Activated CD8-positive, alpha-beta memory T cell treated with anti-CD3 and anti-CD28 coated beads, Interleukin-2, amount 10 ng/mL, durations not matched to agents 7 days and 5 days (primary cell): ENCODE measurements at places on chromosomes 7 and 10. TPM values are rescaled to one million over a fixed set of nuclear protein-coding genes. Genes with fewer than 3 reads are reported as not detected.

Gene UPK3B
- 1.1 TPM for total RNA-seq

Gene CNPY1
- not detected for total RNA-seq

Gene PIK3AP1
- 8.7 TPM for total RNA-seq

Gene FKBP14
- total RNA-seq = 6.4 TPM

Gene C10orf67
- not detected for total RNA-seq

DNA sequence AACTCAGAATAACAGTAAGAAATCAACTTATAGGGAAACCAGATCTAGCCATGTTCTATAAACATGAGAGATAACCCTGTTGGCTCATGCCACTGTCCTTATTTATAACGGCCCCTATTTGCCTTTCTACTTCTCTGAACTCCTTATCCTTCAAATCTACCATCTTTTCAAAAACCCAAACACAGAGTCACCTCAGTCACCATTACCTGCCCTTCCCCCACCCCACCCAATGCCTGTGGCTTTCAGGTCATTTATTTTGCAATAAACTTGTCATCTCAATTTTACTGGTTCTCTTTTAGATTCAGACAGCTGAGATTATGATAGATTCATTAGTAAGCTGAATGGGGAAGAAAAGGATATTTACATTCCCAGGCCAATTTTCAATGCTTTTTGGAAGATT is 53.6 kb downstream of the KMT2C start:
- peaks cover 3% of the 10 kb centered on the region for H3K36me3 ChIP-seq
- no peak for DNase-seq
- H3K27ac ChIP-seq = no peak overlapping the region
- H3K4me1 ChIP-seq = peaks cover 8% of the 10 kb centered on the region

- H3K27me3 ChIP-seq = peaks cover 23% of the 10 kb centered on the region
- H3K4me1 ChIP-seq = no peaks in the 10 kb centered on the region
- no peak for DNase-seq
- H3K4me3 ChIP-seq = no peak overlapping the region
- no peaks in the 10 kb centered on the region for H3K36me3 ChIP-seq
These were observed 152.3 kb downstream of the SDK1 start for GRCh38 chr7:3453398-3453797.

GRCh38 chr7:140697447-140698143 is 1.1 kb downstream of the NDUFB2 start:
- H3K27me3 ChIP-seq = no peaks in the 10 kb centered on the region
- H3K4me1 ChIP-seq = peaks cover 36% of the 10 kb centered on the region
- peak overlapping the region; percentile 96 for H3K27ac ChIP-seq
- H3K36me3 ChIP-seq = peaks cover 12% of the 10 kb centered on the region
- DNase-seq = no peak
- peak overlapping the region; percentile 97 for H3K4me3 ChIP-seq

- DNase-seq = peak; percentile 51
- peaks cover 11% of the 10 kb centered on the region for H3K4me1 ChIP-seq
- peaks cover 10% of the 10 kb centered on the region for H3K36me3 ChIP-seq
- H3K4me3 ChIP-seq = no peak overlapping the region
- H3K27me3 ChIP-seq = no peaks in the 10 kb centered on the region
These were observed 64.5 kb downstream of the MCMBP start for GRCh38 chr10:119807960-119808697.

DNA sequence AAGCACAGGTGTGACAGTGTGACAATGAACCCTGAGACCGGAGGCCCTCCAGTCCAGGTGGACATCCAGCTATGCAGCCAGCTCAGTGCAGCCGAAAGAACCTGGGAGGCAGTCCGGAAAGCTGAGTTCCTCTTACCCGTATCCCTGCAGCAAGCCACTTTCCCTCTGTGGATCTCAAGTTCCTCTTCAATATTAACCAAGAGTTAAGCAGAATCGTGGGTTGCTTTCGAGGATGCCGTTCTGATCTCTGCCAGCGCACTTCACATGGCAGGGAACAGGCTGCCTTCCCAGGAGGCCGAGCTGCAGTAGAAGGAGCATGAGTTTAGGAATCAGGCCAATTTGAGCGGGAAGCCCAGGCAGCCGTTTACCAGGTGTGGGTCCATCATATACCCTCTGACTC is 591.6 kb downstream of the SDK1 start:
- no peaks in the 10 kb centered on the region for H3K36me3 ChIP-seq
- H3K4me3 ChIP-seq = no peak overlapping the region
- DNase-seq = no peak
- peaks cover 9% of the 10 kb centered on the region for H3K27me3 ChIP-seq

- H3K27me3 ChIP-seq = no peaks in the 10 kb centered on the region
- peaks cover 3% of the 10 kb centered on the region for H3K4me1 ChIP-seq
- no peak overlapping the region for H3K4me3 ChIP-seq
- H3K36me3 ChIP-seq = peaks cover 25% of the 10 kb centered on the region
These were observed 11.9 kb downstream of the ZNF777 start for GRCh38 chr7:149448961-149449360.

- H3K4me3 ChIP-seq = no peak overlapping the region
- H3K27me3 ChIP-seq = peaks cover 22% of the 10 kb centered on the region
- no peak overlapping the region for H3K27ac ChIP-seq
- no peaks in the 10 kb centered on the region for H3K4me1 ChIP-seq
These were observed 8.3 kb downstream of the GPR85 start for GRCh38 chr7:113078331-113078730.

DNA sequence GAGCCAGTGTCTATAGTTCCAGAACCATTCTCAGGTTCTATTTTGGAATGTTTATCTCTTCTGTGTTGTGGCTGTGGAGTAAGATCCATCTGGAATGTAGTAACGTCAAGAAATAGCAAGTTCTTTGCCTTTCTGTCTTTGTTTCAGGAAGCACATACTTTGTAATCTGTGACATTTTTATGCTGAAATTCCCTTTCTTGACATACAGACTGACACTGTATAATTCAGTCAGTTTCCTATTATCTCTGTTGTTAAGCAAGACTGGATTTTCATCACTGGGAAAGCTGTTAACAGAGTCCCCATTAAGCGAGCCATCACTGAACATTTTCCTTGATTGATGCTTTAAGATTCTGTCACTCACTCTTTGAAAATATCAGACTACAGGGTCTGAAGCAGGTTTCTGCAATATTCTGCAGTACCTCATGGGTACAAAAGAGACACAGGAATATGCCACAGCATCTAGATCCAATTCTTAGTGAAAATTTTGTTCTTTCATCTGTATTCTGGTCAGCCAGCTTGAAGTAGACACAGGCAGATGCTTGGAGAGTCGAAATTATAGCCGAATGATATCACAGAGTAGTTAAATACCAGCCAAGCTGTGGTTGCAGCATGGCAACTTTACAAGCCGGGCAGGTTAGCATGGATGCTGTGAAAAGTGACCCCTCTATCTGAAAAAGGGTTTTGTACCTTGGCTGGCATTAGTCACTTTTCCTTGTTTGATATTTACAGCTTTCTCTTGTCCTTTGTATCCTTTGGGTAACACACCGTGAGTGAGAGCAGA is 62.6 kb downstream of the CACNB2 start:
- H3K4me3 ChIP-seq = no peak overlapping the region
- no peaks in the 10 kb centered on the region for H3K4me1 ChIP-seq
- H3K27me3 ChIP-seq = no peaks in the 10 kb centered on the region
- no peak for DNase-seq
- H3K36me3 ChIP-seq = no peaks in the 10 kb centered on the region

DNA sequence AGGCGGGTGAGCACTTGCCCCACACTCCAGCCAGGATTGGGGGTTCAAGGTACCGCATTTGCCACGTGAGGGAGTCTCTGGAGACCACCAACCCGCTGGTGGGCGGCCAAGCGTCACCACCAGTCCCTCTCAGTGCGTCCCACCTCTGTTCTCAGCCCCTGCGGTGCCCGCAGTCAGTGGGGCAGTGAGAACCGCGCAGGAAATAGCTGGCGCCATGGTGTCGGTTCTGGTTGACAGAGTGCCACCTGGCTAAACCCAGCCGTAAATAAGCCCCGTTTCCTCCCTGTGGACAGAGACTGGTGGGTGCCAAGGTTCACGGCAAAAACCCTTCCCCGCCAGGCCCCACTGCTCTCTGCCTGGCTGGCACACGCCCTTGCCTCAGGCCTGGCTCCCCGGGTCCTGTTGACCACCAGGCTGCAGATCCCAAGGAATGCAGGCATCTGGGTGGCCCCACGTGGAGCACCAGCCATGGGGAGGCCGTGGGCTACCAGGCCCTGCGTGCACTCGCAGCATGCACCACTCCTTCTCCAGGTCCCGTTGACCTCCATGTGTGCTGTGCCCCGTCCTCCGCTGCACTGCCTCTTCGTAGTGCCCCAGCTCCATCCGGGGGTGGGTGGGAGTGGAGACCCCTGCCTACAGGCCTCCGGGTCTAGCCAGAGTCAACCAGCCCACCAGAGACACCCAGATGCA is 140.0 kb downstream of the LHPP start:
- no peaks in the 10 kb centered on the region for H3K27me3 ChIP-seq
- no peak for DNase-seq
- H3K4me3 ChIP-seq = no peak overlapping the region
- no peak overlapping the region for H3K27ac ChIP-seq
- no peaks in the 10 kb centered on the region for H3K36me3 ChIP-seq
- H3K4me1 ChIP-seq = no peaks in the 10 kb centered on the region

- peaks cover 35% of the 10 kb centered on the region for H3K27me3 ChIP-seq
- H3K27ac ChIP-seq = peak within 1 kb of the TSS; percentile 34
- peak; percentile 88 for DNase-seq
- H3K4me1 ChIP-seq = peaks cover 7% of the 10 kb centered on the region
These were observed at the start of gene CALY for GRCh38 chr10:133336577-133337369. Gene CALY (minus strand): TSS chr10:133336896. CDS start chr10:133328989, 7,907 bp downstream.

GRCh38 chr10:63530409-63530808 is 9.2 kb downstream of the REEP3 start:
- H3K4me3 ChIP-seq = no peak overlapping the region
- peaks cover 28% of the 10 kb centered on the region for H3K36me3 ChIP-seq
- DNase-seq = no peak
- peaks cover 24% of the 10 kb centered on the region for H3K4me1 ChIP-seq

DNA sequence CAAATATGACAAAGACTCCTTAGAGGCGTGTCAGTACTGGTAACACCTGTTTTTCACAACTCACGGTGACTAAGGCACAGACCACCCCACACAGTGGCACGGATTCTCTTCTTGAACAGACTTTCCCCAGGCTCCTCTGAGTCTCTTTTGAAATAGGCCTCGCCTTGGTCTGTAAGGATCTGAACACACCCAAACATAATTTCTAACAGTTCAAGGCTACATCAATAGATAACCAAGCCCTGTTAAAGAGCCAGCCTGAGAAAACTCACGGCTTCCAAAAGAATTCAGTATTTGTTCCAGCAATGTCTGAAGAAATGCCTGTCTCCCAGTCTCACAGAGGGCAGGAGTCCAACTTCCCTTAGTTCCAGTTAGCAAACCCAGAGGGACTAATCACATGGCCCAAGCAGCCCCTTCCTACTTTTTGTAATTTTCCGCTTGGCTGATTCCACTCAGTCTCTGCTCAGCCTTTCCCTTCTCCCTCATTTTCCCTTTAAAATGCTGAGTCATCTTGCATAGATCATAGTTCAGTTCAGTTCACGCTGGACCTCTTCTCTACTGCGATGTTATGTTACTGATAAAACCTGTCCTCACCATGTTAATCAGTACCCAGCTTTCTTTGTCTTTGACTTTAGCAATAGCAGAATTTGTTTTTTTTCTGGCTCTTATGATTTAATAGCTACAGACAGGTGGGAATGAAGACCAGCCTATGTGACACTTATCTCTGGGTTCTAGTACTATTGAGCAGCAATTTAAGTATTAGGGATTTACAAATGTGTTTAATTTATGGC is 22.6 kb upstream of the AKR1C3 start:
- H3K4me3 ChIP-seq = no peak overlapping the region
- H3K36me3 ChIP-seq = no peaks in the 10 kb centered on the region
- H3K27ac ChIP-seq = no peak overlapping the region

DNA sequence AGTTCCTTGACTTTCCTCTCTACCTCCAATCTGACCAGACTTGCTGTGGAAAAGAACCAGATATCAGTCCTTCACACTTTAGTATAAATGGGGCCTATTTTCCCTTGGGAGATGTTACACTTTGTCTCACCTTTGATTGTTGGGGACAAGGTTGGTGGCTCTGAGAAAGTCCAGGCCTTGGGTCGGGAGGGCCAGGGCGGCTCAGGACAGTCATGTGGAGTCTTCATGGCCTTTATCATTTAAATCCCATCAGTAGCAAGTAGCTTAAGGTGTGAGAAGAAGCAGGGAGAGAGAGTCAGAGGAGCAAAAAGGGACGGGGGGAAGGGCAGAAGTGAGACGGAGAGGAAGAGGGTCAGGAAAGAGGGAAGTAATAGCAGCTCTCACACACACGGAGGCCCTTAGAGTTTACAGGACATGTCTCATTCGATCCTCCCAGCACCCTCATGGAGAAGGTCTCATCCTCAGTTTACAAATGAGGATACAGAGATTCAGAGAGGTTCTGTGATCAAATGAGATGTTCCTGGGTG is 40.5 kb downstream of the TBATA start:
- H3K4me1 ChIP-seq = peaks cover 25% of the 10 kb centered on the region
- no peak for DNase-seq
- no peaks in the 10 kb centered on the region for H3K27me3 ChIP-seq

DNA sequence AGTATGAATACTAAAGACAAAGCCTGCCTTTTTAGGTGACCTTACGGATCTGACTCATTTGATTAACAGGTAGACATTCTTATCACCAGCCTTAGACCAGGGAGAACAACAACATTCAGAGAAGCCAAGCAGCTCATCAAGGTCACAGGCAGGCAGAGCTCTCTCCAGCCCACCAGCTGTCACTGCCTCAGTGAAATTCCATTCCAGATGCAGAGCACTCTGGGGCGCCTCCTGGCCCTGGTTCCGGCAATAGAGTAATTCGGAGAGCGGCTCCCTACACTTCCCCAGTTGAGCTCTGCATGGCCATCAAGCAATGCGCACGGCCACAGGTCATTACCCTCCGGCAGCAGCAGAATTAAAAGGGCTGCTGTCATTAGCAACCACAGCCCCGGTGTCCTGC is 164.7 kb downstream of the TCERG1L start:
- no peak overlapping the region for H3K27ac ChIP-seq
- H3K27me3 ChIP-seq = no peaks in the 10 kb centered on the region
- DNase-seq = no peak
- no peaks in the 10 kb centered on the region for H3K36me3 ChIP-seq
- H3K4me3 ChIP-seq = no peak overlapping the region

DNA sequence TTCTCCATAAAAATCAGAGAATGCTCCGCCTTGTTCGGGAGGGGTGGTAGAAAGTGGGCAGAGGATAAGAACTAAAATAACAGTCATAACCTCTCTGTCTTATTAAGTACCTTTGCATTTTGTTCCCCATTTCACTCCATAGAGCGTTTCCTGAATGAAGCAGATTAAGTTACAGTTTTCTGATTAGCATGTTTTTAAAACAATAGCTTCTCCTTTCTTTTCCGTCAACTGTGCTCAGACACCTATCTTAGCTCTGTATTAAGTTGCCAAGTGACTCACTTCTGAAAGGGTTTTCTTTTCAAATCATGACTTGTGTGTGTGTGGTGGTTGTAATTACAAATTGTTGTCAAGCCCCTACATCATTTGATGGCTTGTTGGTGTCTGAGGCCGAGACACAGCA is 1.4 kb downstream of the HABP2 start:
- peaks cover 28% of the 10 kb centered on the region for H3K4me1 ChIP-seq
- no peaks in the 10 kb centered on the region for H3K36me3 ChIP-seq
- H3K4me3 ChIP-seq = no peak overlapping the region
- DNase-seq = no peak
- H3K27me3 ChIP-seq = peaks cover 49% of the 10 kb centered on the region
